ENCODE measurements at places on chromosomes 2 and 18.

DNA sequence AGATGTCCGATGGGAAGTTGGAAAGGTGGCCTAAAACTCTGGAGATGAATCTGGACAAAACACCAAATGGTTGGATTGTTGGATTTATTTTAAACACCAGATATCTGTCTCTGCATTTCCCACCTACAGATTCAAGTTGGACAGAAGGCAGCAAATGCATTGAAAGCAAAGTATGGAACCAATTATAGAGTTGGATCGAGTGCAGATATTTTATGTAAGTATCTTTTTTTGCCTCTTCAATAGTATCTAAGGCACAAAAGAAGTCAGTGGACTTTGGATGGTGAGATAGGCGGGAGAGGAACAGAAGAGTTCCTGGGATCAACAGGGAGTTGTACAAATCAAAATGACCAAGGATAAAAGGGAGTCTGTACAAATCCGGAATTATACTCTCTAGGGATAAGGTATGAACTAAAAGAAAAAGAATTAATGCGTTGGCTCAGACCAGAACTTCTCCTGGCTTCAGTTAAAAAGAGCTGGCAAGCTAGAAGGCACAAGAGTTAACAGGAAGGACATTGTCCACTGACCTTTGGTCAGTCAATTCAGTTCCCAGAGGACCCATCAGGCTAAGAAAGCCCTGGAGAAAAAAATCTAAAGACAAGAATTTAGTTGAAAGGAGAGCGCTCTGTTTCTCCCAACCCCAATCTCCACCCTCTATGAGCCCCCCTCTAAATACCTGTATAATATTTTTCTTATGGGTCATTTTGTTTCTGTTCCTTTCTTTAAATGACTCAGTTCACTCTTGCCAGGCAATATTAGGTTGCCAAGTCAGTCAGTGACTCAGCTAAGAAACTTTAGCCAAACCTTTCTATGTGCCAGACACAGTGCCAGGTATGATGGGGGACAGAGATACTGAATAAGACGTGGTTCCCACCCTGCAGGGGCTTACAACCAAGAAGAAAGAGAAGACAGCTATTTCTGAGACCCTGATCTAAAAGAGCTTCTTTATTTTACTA is 29.1 kb downstream of the CPO start:
- DNase-seq, result no peak

DNA sequence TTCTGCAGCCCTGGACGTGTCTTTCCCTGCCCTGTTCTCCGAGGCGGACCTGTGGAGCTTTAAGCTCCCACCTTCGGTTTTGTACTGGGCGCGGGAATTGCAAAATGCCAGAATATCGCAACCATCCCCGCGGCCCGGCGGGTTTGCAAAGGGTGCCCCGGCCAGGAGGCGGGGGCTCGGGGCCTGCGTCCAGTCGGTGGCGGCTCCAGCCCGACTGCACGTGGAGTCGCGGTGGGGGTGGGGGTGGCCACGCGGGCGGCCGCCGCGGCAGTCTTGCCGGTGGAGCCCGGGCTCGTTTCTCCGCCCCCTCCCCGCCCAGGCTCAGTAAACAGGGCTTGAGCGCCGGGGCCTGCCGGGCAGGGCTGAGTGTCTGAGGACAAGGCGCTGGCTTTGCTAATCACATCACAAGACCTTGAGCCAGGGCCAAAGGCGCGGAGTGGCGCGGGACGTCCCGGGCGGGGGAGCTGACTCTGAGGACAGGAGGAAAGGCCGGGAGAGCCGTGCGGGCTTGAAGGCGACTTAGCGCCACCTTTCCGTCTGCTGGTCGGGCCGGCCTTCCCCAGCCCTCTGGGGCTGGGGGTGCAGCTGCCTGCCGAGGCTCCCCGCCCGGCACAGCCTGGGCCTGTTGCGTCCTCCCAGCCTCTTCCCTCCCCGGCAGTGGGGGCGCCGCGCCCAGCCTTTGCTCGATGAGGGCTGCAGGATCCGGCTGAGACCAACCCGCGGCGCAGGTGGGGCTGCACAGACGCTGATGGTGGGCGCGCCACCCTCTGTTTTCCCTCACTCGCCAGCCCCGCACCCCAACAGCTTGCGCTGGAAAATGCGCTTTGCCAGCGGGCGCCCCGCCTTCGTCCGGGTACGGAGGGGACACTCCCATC is 786 bp upstream of the ZFP36L2 start:
- DNase-seq, result peak; percentile 83

- DNase-seq, result peak; percentile 94
Measured at GRCh38 chr2:219552382-219553167, 8.7 kb downstream of the TMEM198 start.

DNA sequence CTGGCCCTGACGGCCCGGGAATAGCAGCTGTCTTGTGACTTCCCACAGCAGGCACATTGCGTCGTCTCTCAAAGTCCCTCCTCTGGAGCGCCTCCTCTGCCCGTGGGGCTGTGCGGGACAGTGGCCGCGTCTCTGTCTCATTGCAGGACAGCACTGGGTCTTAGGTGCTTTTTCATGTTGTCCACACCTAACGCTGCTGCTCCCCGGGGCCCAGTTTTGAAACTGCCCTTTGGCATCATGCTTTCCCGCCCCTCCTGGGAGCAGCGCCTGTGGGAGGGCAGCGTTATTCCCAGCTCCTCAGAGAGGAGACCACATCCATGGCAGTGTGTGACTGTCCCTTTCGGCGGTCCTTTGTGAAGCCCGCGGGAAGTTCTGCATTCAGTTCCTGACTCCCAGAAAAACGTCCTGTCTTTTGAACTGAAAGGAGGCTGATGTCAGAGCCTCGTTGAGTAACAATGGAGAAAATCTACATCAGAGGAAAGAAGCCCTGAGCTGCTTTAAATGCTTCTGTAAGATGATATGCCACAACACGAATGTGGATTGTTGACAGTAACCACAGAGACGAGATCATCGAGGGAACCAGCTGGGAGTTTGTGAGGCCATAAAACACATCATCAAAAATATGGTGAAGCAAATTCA is 226.0 kb downstream of the FAM210A start:
- peak; percentile 73 for DNase-seq

DNA sequence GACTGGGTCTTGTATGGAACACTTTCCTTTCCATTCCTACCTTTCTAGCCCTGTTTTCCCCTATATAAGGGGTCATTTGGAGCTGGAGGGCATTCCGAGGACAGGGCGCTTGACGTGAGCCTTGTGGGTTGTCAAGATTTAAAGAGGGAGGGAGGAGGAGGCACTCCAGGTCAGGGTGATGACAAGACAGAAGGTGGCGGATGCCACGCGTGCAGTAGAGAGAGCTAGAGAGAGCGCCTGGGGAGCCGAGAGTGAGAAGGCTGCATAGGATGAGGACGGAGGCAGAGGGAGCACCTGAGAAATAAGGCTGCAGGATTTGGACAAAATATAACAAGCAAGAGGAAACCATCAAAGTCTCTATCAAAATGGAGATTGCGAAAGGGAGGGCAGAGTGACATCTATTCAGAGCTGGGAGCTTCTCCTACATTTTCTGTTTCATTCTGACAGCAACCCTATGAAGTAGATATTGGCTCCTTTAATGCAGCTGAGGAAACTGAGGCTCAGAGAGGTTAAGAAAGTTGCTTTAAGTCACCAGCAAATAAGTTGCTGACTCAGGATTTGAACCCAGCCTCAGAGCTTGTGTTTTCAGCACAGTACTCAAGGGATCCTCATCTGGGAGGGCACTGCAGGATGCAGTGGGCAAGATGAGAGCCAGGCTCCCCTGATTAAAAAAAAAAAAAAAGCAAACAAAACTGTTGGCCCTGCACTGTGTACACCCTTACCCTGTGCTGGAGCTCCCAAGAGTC is 124.2 kb downstream of the MRO start:
- DNase-seq, result peak; percentile 70

GRCh38 chr2:8574196-8575037 is 107.4 kb upstream of the ID2 start:
- peak; percentile 47 for DNase-seq

GRCh38 chr18:61079714-61080113 is 253.5 kb upstream of the CDH20 start:
- no peak for DNase-seq

- no peak for DNase-seq
Measured at GRCh38 chr2:180893752-180894151, 86.7 kb upstream of the UBE2E3 start.

DNA sequence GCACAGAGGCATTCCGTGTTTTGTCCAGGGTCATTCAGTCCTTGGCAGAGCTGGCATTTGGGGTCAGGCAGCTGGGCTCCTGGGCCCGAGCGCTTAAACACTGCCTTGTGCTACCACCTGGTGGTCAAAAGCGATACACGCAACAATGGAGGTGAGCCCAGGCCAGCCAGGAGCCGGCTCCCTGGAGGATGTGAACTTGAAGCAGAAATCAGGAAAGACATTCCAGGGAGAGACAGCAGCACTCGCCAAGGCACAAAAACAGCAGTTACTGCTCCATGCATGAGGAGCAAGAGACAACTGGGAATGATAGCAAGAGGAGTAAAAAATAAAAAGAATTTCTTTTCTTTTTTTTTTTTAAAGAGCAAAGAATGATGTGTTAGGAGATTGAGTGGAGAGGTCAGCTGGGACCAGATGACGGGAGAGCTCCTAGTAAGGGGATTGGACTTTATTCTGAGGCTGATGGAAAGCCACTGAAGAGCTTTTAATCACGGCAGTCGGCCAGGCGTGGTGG is 20.7 kb downstream of the SCYGR8 start:
- DNase-seq, result peak; percentile 82

DNA sequence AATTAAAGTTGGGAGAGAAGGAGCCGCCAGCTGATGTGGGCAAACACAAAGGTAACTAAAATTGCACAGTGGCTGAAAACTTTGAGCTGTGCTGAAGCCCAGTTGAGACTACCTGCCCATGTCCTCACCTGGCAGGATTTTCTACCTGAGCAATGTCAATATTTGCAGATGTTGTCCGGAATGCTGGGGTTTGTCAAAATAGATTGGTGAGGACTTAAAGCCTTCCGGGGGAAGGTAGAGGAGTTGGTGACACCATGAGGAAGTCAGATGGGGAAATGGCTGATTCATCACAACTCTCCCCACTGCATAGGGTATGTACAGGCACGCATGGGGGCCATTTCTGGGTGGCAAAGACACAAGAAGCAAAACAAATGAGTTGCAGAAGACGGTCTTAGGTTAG is 114.9 kb downstream of the ALK start:
- DNase-seq, result no peak

GRCh38 chr18:22678486-22678885 is 254.6 kb upstream of the RBBP8 start:
- no peak for DNase-seq

DNA sequence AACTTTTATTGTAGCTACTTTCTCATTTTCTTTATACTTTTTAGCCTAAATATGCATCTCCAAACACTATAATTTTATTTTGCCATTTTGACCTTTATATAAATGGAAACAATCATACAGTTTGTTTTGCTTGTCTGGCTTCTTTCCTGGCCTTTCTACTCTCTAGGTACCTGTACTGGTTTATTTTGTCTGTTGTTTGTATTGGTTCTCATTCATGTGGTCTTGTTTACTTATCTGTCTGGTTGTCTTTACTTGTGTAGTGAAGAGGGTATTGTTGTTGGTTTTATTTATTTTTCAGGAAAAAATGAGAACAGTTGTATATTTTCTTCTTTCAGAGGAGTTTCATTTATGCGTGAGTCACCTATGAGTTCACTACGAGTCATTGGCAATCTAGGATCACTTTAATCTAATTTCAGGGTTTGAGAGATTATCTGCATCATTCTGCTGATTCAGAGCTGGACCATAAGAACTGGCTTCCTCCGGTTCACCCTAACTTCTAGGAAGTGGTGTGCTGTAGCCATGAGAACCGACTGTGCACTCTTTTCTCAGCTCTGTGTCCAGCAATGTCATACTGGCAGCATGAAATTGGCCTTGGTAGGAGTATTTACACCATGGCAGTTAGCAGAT is 33.1 kb upstream of the HDAC4 start:
- no peak for DNase-seq

GRCh38 chr18:61803393-61803792 is 89.4 kb downstream of the RNF152 start:
- DNase-seq, result no peak

GRCh38 chr2:233542507-233542906 is 24.1 kb downstream of the USP40 start:
- DNase-seq, result no peak

DNA sequence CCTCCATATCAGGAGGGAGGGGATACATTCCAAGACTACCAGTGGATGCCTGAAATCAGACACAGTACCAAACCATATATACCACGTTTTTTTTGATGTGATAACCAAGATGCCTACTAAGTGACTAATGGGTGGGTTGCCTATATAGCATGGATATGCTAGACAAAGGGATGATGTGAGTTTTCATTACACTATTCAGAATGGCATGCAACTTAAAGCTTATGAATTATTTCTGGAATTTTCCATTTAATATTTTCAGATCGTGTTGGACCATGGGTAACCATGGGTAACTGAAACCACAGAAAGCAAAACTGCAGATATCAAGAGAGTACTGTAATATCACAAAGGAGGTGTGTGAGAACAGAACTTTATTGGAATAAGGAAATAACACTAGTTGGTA is 39.6 kb upstream of the CRACDL start:
- DNase-seq, result no peak

- peak; percentile 16 for DNase-seq
Measured at GRCh38 chr2:42105330-42106256, 57.8 kb downstream of the PKDCC start.

- DNase-seq, result peak; percentile 83
Measured at GRCh38 chr18:39037925-39038324, 1472.3 kb upstream of the CELF4 start.

DNA sequence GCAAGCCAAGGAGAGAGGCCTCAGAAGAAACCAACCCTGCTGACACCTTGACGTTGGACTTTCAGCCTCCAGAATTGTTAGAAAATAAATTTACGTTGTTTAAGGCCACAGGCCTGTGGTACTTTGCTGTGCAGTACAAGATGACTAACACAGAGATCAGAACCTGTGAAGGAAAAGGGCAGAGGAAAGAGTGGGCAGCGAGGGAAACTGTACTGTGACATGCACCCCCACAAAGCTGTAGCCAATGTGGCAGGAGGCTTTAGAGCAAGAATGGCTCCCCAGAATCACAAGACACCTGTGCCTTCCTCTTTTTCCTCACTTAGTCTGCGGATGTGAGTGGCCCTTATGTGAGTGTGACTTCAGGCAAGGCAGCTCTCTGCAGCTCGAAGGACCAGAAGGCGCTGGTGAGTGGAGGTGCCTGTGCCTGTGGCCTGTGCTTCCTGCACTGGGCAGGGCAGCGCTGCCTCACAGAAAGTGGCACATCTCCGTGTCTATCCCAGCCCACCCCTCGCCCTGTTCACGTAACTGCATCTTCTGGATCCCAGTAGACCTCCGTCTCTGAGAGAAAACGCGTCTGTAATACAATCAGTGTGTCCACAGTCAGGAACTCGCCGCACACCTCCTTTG is 89.5 kb downstream of the MRPS9 start:
- no peak for DNase-seq

DNA sequence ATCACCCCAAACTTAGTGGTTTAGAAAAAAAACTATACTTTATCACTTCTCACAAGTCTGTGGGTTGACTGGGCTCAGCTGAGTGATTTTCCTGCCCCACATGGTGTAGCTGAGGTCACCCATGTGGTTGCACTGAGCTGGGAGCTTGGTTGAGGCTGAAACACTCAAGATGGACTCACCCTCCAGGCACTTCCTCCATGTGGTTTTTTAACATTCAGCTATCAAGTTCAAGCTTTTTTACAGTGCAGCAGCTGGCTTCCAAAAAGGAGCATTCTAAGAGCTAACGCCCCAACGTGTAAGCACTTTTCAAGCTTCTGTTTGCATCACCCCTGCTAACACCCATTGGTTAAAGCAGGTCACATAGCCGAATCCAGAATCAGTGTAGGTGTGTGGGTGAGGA is 105.9 kb upstream of the CREB1 start:
- DNase-seq, result no peak
